Uterus (tissue), 4 donors: ENCODE measurements at places on chromosomes 4 and X. TPM values are rescaled to one million over a fixed set of nuclear protein-coding genes. Genes with fewer than 3 reads are reported as not detected.

GRCh38 chrX:20988118-20988517, 386.1 kb upstream of the CNKSR2 start:
- DNase-seq, result no peak

DNA sequence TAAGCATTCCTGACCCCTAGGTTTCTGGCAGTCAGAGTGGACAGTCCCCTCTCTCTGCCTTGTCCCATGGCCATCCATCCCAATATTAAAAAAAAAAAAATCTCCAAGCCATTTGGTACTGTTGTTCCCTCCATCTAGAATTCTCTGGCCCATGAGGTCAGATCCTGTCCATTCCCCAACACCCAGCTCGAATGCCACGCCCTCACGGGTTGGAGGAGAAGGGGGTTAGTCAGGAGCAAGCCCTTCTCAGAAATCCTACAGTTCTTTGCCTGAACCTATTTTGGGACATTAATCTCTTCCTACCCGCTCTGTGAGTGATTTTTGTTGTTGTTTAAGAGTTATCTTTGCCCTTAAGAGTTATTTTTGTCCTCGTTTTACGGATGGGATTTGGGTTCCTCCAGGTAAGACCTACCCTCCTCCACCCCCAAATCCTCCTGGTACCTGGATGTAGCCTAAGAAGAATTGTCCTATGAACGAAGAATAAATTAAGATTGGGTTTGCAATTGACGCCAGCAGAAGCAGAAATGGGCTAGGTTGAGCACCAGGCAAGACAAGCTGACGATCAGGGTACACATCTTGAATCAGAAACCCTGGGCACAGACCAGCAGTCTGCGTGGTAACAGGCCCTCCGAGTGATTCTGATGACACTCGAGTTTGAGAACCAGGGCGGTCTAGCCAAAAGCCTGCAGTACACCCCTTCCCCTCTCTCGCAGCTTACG, 977 bp downstream of the RNF175 start:
- DNase-seq, result no peak

DNA sequence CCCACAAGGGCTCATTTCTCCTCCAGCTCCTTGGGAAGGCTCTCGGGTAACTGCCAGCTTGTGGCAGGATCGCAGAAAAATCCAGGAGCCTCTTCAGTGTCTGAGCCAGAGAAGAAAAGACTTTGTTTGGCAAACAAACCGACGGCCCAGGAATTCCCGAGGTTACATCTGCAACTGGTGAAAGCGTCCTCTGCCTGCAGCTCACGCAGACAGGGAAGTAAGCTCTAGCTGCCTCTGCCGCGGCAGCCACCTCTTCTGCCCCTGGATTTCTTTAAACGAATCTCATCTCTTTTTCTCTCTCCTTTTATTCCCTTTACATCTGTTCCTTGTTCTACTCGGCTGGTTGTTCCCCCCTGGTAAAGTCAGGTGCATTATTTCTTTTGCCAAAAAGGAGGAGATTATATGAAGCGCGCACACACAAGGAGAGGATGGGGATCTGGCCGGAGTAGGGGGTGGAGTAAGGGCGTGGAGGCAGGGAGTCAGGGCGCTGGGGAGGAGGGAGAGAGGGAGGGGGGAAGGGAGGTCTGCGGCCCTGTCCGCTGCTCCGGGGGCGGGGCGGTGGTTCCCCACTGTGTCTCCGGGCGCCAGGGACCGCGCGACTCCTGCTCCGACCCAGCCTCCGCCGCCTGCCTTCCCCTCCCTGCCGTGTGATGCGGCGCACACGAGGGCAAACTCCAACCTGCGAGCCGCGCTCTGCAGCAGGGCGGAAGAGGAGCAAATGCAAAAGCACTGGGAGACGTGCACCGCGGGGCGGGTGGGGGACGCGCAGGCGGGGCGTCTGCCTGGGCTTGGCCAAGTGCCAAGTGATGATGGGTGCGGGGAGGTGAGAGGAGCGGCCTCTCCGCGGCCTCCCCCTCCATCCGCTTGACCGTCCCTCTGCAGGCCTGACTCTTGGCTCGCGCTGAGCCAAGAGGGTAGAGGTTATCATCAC, at the start of gene DCHS2:
Gene DCHS2, minus strand, starts transcription at position 459 of the 931 bp plus-strand sequence. Its CDS starts 444 bp downstream, at position 15.
- peak; percentile 56 for DNase-seq

DNA sequence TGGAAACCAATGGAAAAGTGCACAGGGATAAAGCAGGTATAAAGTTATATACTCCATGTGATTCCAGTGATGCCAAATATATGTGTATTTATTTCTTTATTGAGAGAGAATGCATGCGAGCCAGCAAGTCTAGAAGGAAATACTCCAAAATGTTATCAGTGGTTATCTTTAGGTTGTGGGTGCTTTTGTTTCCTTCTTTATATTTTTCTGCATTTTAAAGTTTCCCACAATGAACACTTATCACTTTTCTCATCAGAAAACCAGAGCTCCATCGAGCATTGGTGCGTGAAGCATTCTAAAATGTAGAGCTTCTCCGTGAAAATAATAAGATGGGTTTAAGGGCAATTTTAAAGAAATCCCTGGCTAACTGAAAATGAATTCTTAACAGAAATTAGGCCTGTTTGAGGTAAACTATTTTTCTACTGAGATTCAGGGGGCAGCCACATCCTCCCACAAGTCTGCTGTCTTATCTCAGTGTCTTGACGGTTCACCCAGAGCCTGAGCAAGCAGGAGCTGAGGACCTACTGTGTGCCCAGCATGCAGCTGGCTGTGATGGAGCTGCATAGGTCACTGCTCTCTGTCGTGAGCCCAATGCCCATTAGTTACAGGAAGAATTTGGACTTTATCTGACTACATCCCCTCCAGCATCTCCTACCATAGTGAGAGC, 18.7 kb upstream of the CD40LG start:
- no peak for DNase-seq

DNA sequence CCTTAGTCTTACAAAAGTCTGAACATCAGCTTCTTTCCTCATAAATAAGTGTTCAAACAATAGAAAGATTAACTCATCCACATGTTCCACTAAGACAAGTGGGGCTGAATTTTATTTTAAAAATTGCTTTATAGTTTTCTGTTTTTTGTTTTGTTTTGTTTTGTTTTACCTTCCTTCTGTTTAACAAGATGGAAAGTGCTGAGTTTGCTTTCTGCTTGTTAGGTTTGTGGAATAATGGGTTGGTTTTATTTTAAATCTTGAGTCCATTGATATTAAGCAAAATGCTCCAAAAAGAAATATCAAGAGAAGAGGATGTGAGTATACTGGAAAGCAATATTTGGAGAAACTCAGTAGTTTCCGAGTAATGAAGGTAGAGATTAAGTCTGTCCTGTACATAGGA, 458.7 kb downstream of the FAT4 start:
- no peak for DNase-seq

DNA sequence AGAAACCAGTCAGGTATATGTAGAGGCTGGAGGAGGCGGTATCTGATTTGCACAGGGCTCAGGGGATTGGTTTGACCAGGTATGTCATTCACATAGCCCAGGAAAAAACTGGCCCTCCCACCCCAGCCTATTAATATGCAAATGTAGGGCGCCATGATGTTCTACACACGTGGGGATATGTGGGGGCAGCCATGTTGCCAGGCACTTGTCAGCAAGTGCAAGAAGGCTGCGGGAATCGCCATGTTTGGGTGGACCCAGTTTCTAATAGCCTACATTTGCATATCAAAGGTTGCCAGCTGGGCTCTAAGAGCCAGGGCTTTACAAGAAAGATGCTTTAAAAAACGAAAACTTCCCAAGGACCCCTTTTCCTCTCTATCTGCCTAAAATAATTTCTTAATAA, 335.1 kb downstream of the SMARCA1 start:
- no peak for DNase-seq

The PRRG1 gene
- total RNA-seq, result 17.1 TPM

DNA sequence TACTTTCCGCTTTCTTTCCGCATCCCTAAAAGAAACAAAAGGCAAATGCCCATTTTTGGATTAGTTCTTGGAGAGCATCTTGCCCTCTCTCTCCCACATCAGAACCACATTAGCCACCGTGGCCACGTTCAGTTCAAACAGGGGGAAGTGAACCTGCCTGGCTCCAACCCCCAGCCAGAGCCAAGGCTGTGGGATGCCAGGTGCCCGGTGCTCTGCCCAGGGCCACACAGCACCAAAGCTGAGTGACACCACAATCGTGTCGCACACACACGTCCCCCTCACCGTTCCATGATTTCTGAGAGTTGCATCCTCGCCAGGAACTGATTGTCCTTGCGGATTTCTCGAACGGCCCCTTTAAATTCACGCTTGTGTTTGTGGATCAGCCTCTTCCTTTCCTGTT, 24.3 kb downstream of the NOP14 start:
- peak; percentile 8 for DNase-seq

The CDS1 gene
- total RNA-seq, result 8.8 TPM

DNA sequence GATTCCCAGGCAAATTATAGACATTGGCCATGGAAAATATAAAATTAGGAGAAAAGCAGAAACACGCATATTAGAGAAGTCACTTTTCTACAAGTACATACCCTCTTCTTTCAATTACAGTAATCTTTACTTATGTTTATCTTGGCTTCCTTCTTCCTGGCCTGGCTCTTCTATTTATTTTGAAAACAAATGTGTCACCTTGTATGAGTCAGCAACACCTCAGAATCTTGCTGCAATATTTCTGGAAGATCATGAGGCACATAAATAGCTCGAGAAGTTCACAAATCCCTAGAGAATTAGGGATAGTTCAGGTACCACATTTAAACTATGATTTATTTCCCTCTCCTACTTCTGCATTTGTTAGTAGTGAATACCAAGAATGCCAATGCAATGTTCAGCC, 124.6 kb downstream of the ANOS1 start:
- DNase-seq, result no peak

DNA sequence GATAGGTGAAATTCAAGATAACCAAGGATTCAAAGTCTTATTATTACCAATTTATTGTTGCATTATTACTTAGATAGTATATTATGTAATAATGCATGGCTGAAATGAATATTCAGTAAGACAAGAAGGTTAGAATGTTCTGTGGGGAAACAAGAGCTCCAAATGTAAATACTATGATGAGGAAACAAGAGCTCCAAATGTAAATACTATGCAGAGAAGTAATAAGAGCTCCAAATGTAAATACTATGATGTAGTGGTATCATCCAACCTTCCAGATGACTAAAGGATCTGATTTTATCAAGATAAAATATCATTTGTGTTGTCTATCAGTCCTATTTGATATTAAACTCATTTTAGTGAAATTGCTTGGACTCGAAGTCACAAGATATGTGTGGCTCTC, 82.2 kb upstream of the PCDH18 start:
- no peak for DNase-seq
